ENCODE measurements at places on chromosomes 4 and X.

DNA sequence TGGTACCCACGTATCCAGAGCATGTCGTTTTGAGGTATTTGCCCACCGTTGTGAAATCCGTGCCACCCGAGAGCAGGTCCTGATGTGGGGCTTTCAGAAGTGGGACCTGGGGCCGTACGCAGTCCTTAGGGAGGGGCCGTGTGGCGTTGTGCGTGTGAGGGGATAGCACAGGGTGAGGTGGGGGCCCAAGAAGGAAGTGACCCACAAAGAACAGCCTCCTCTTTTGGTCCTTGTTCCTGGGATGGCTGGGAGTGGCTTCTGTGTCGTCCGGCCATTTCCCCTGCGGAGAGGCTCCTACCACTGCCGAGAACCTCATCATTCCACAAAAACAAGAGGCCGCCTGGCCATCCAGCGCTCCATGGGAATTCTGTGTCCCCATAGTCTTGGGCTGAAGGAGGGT, 17.0 kb upstream of the MSANTD1 start:
- DNase-seq: no peak

- DNase-seq: no peak
Measured at GRCh38 chr4:143726714-143727113, 26.2 kb upstream of the FREM3 start.

DNA sequence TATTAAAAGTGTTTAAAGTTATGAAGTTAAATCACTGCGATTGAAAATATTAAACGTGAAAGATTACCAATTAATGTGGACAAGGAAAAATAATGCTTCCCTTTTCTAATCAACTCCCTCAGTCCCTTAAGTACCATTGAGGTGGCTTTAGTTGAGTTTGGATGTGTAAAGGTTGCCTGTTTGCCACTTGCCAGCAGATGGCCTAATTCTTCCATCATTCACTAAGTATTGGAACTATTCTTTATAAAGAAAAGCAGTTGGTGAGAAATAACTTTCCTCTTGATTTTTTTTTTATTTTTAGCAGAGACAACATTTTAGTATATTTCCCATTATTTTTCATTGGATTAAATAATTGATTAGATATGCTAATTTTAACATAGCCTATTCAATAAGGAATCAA, 295.9 kb upstream of the TACR3 start:
- no peak for DNase-seq

DNA sequence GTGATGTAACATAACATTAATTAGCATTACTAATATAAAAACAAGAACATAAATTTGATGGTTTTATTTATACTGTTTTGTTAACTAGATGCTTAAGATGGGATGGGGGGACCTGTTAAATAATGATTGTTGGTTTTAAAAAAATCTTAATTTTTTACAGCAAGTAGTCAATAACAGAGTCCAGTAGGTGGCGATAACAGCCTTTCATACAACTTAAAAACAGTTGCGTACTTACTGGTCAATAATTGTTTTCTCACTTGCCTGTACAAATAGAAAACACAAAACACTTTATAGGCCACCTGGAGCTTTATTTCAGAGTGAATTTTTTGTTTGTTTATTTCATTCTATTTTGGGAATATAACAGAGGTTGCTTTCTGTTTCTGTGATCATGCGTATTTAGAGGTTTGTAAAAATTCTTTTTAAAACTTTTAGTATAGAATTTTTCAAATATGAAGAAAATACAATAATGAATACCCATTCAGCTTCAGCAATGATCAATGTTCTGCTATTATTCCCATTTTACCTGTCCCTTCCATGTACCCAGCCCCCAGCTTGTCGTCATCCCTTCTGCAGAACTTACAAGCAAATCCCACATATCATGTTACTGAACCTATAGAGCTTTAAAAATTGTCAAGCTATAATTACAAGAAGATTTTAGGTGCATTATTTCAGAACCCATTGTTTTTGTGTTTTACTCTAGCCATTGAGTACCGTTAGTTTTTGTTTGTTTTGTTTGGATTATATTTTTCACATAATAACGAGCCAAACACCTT, 97.1 kb downstream of the MRPL1 start:
- DNase-seq: no peak

- no peak for DNase-seq
Measured at GRCh38 chr4:184715526-184715925, 18.4 kb downstream of the CENPU start.

DNA sequence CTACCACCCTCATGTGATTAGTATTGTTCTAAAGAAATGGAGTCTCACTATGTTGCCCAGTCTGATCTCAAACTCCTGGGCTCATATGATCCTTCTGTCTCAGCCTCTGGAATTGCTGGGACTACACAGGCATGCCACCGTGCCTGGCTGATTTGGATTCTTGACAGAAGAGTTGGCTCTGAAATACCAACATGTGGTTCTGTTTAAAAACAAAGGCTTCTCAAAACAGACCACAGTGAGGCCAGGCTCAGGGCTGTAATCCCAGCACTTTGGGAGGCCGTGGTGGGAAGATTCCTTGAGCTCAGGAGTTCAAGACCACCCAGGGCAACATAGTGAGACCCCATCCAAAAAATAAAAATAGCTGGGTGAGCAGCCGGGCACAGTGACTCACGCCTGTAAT, 126.7 kb downstream of the DHRSX start:
- no peak for DNase-seq

GRCh38 chr4:52910115-52910514, 48.0 kb downstream of the RASL11B start:
- no peak for DNase-seq

DNA sequence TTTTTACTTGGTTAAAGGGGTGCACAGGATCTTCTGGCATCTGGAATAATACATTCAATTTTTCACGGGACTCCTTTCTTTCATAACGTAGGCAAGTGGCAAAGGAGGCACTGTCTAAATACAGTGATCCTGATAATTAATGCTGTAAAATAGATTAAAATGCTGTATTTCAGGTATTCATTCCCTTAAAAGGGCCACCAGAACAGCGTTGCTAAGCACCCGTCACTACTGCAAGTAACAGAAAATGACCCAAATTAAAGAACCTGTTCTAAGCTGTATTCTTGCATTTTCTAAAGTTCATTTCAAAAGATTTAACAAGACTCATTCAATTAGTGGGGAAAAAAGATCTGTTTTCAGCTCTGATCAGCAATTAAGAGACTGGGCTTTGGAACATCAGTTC, 208.2 kb downstream of the TENM3 start:
- DNase-seq: no peak

DNA sequence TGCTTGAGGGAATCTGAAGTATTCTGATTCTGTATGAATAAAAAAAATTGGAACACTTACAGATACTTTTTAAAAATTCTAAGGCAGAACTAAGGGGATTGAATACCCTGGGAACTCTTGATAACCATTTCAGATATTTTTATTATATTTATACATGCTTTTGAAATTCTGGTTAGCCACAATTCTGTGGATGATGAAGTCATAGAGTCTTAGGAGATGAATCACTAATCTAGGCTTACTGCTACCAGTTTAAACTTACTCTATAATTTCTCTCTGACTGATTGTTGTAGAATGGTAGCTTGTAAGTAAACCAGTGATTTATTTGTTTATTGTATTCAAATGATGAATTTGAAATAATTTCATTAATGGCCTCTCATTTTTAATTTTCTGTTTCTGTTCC, 11.4 kb upstream of the SLAIN2 start:
- DNase-seq: no peak

DNA sequence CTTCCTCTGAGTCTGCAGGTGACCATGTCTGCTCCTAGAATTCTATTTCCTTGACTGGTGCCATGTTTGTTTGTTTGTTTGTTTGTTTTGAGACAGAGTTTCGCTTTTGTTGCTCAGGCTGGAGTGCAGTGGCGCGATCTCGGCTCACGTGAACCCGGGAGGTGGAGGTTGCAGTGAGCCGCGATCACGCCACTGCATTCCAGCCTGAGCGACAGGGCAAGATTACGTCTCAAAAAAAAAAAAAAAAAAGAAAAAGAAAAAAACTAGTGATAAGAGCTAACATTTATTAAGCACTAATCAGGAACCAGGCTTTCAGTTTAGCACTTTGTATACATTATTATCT, 7.2 kb downstream of the SAT1 start:
- DNase-seq: no peak
